ENCODE measurements at places on chromosomes 12 and 14.

DNA sequence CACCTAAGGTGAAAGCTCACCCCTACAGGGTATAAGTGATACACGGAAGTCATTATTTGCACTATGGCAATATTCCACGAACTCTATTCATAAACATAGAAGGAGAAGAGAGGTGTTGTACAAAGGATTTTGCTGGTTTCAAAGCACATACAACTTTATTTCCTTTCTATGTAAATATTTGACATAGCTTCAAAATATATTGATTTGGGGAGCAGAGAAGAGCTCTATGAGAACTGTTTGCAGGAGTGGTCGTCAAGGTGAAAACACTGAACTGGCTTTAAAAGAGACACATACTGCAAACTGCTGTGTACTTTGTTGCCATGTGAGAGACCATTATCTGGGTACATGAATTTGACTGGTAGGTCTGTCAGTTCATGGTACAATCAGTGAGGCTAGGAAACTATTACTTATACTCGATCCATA lies 16.7 kb downstream of the CNIH1 start:
- DNase-seq: no peak

DNA sequence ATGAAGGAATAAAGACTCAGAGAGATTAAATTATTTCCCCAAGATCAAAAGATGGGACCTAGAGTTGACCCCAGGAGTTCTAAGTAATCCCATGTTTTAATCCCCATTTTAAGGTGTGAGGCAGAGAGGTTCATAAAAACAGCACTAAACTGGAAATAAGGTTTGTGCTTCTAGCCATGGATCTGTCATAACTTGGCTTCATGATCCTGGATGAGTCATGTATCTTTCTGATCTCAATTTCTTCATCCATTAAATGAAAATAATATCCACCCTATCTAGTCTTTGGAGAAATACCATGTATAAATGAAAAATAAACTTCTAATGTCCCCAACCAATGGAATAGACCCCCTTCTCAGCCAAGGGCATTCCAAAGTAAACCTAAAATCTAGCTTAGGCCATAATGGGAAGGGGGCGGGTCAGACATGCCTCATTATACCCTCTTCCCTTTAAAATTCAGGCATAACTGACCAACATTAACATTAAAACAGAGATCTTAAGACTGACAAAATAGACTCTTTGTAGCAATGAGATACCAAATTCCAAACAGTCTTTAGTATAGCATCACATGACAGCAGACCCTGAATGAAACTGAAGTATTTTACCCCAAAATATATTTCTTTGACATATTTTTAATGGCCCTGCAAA lies 47.8 kb downstream of the SLC41A2 start:
- peak; percentile 48 for DNase-seq

DNA sequence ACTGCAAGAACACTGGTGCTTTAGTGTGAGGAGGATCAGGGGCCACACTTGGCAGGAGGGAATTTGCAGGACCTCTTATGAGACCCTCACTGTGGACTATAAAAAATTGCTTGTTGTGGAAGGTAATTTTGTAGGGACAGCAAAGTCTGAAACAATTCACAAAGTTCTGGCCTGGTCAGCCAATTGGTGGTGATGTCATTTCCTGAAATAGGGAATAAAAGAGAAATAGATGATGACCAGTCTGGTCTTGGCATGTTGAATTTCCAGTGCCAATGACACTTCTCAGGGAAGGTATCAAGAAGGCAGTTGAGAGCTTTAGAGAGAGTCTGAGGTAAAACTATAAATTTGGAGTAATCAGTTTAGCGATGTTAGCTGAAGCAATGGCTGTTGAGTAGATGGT lies 129.3 kb upstream of the LMNTD1 start:
- no peak for DNase-seq

DNA sequence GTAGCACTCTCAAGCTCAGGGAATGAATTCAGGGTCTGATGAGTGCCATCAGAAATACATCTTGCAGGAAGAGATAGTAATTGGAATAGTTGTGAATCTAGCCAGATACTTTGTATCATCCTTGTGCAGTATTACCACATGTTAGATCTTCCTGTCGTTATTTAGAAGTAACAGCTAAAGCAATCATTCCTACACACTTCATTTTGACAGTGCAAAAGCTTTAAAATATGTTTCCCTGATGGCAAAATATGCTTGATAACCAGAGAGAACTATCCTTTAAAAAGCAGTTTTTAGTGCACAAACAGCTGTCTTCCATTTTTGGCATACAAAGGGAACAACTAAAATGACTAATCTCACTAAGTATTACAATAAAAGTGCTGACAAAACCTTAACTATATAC lies 149.5 kb upstream of the SLC38A2 start:
- DNase-seq: no peak

GRCh38 chr14:59339524-59340330 lies 125.5 kb downstream of the GPR135 start:
- DNase-seq: no peak

- peak; percentile 82 for DNase-seq
Observed at GRCh38 chr12:7806863-7807487, 17.8 kb downstream of the NANOG start.

DNA sequence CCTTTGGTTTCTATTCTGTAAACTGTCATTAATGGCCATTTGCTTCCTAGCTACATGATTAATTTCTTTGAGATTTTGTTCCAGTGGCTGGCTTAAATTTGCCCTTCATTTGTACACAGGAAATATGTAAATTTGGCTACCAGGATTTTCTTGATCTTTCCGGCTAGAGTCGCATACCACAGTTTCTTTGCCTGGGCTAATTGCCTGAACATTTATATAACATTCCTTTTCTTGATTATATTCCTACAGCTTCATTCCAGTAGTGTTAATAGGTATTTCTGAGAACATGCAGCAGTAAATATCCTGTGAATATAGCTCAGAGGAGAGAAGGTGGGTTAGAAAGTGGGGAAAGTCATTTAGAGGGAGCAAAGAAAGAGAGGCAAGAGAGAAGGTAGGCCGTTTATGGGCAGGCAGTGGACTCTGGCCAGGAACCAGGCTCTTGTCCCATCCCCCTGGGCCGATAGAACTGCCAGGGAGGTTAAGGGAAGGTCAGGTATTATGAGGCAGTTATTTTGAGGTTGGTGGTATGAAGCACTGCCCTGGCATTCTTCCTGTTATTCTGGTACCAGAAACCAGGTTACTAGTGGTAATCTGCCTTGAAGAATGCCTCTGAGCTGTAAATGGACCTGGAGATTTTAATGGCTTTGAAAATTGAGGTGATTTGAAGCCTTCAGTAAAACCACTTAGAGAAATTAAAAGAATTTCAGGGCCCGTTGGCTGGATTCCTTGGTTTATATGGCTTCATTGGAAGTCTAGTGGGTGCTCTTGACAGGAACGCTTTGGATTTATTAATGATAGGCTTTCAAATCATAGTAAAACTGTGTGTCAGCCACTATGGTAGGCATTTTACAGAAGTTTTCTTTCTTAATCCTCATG lies 4.4 kb downstream of the RNF10 start:
- peak; percentile 49 for DNase-seq

- peak; percentile 70 for DNase-seq
Observed at GRCh38 chr14:54348001-54348611, 48.7 kb upstream of the CDKN3 start.

DNA sequence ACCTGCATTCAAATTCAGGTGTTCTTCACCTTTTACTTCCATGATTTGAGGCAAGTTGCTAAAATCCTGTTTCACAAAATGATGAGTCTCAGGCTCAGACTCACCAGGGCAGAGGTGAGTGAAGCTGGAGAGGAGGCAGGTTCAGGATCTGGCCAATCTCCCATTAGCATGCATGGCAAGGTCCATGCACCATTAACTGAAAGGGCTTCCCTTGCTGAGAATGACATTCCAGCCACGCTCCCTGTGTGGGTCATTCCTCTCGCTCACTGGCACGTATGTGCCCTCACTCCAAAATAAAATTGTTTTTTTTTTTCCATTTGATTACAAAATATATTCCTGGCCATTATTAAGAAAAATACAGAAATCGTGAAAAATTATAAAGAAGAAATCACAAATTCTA lies 257.6 kb downstream of the C12orf75 start:
- no peak for DNase-seq

DNA sequence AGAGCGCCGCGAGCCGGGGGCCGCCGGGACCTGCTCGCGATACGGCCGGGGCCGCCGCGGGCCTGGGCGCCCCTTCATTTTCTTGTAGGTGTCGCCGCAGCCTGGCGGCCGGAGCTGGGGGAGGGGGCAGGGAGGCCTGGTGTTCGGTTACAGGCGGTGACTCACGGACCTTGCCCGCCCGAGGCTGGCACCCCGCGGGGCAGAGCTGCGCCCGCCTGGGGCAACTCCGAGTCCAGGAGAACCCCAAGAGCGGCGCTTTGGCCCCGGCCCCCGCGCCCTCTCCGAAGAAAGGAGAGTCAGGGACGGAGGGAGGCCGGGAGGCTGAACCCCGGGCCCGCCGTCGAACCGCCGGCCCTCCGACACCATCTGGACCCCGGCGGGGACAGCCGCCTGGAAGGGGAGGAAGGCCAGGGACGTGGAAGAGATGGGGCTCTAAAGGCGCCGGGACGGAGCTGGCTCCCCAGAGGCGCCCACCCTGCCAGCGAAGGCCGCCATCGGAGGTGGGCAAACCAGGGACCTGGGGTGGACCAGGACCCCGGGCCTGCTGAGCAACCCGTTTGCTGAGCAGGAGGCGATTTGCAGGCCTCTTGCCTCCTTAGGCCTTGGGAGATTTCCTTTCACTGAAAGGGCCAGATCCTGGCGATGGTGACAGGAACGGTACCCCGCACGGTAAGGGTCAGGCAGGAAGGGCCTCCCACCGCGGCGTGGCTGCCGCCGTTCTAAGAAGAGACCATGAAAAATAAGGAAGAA lies 843 bp upstream of the NUAK1 start:
- DNase-seq: peak; percentile 76

GRCh38 chr12:75795125-75795524 lies 236.5 kb downstream of the PHLDA1 start:
- no peak for DNase-seq

GRCh38 chr14:43169722-43170121 lies 1337.4 kb downstream of the FSCB start:
- DNase-seq: no peak

GRCh38 chr12:131927110-131928079 lies 1.7 kb upstream of the PUS1 start:
- no peak for DNase-seq

DNA sequence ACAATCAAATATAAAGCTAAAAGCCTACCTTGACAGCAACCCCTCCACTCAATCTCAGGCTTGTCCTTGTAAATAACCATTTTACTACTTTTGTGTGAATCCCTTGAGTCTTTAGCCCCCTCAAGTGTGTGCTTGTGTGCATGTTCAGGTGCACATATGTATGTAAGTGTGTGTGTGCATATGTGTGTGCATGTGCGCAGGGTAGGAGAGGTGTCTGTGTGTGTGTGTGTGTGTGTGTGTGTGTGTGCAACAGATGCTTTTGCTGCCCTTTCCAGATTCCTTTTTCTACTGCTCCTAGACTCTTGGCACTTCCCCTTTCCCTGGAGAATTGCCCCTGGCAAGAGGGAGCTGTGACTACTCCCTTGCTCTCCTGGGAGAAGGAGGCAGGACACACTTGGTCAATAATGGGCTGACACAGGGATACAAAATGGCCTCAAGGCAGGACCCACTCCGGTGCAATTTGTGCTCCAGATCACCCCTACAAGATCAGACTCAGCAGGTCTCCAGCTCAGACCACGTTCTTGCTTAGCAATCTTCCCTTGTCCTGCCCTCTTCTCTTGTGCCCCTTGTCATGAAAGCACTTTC lies 73.4 kb downstream of the IFNG start:
- no peak for DNase-seq

- peak; percentile 68 for DNase-seq
Observed at GRCh38 chr12:98998697-98999299, 353.7 kb downstream of the APAF1 start.

DNA sequence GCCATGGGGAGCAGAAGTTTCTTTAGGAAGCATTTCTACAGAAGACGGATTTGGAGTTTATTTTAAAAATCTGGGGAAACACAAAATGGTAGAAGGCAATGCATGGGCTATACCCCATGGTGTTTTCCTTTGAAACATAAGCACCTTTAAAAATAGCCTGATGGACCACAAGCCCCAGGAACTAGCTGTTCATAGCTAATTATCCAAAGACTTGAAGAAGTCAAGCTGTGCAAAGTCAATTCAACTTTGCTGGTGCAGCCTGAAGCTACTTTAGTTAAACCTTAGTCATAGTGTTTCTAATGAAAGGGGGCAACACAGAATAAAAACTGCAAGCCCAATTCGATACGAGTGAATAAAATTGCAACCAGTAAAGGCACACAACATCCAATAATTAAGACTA lies 732.5 kb downstream of the GALC start:
- no peak for DNase-seq

DNA sequence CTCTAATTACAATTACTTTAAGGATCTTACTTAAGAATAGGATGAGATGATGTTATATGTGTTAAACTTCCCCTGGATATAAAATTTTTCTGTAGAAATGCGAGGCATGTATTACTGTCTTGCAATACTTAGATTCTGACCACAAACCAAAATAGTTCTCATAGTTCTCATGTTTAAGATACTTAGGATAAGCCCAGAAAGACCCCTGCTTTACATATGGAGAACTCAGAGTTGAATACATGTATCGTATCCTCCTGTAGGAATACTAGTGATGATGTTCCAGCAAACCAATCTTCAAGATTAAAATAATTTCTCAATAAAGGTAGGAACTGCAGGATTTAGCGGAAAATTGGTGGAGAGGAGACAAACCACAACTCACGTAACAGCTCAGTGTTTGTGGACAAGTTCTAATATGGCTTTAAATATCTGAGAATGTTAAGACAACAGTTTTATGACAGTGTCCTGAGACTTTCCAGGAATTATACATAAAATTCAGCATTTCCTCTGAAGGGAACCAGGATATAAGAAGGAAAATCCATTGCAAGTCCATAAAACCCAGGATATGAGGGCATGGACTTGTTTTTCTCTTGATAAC lies 114.7 kb upstream of the CRY1 start:
- peak; percentile 79 for DNase-seq

DNA sequence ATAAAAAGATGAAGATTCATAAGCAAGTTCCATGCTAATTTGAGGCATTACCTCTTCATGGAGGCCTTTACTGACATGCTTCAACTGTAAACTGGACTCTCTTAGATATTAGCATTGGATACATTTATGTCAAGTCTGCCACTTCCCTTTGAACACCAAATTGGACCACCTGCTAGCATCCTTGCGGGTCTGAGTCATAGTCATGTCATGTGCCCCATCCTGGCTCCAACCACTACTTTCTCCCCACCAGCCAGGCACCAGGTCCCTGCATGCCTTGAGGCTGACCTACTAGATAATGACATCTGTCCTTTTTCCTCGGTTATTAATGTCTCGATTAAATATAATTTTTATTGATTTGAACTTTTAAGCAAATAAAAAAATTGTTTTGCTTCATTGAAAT lies 32.9 kb upstream of the EEA1 start:
- DNase-seq: peak; percentile 53

DNA sequence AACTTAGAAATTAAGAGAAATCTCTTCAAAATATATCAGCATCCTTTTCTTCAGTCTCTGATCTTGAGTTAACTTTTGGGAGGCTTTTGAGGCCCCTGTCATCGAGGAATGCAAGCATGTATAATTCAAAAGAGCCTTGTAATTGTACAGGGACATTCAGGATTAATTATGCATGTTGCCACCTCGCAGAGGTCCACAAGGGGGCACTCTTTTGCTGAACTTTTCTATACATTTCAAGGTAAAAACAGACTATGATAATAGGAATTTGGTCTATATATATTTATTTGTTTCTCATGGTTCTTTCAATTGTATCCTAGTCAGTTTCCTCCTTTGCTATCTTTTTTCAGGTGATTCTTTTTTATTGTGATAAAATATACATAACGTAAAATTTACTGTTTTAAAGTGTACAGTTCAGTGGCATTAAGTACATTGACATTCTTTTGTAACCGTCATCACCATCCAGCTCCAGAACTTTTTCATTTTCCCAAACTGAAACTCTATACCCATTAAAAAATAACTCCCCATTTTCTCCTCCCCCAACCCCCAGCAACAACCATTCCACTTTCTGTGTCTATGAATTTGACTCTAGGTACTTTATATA lies 47.0 kb upstream of the SLC2A13 start:
- DNase-seq: peak; percentile 72
